ENCODE measurements at places on chromosomes 5 and 9.

DNA sequence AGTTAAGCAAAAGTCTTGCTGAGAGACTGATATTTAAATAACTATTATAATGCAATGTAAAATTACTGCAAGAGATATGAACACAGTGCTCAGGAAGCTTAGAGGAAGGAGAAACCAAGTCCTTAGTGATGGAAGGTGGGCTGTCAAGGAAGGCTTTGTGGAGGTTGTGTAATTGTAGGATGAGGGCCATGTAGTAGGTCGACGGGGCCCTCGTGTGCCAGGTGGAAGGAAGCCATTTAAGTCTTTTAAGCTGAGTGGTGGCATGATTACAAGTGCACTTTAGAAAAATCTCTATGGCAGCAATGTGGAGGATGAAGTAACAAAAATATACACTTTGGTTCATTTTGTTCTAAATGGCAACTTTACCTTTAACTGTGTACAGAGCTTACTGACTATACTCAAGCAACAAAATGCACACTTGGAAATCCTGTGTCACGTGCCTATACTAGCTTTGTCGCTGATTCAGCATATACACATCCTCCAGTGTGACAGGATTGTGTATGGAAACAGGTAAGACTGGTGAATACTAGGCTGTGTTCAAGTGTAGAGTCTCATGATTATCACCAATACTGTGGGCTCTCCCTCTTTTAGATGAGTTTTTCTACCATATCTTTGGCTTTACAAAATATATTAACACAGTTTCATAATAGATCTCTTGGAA is 78.6 kb downstream of the TMC1 start:
- DNase-seq = no peak

- no peak for DNase-seq
Measured at GRCh38 chr9:125561509-125562148, 145.4 kb downstream of the MAPKAP1 start.

DNA sequence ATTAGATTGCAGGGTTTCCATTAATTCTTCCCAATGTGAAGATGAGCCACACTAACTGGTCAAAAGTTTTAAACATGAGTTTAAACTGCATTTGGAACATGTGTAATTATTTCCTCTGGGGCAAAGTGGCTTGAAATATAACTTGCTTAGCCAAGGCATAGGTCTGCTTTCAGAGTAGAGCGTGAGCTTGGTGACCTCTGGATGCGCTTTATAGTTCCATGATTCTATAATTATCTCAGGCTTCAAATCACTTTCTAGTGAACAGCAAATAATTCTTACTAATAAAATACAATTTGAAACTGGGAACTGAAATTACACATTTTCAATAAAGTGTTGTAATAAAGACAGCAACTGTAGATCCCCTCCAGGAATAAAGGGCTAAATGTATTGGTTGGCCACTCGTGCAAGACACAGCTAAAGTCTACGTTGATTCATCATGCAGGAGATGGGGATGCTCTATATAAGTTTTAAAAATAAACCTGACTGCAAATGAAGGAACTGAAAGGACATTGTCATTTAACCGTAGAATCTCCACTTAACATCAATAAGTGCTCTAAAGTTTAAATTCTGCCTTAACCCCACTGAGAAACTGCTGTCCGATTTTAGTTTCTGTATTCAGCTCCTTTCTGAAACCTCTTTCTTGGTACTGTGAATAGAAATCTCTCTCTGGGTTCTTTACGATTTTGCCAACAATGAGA is 460.0 kb downstream of the PSAT1 start:
- no peak for DNase-seq

- no peak for DNase-seq
Measured at GRCh38 chr9:111613436-111614040, 14.1 kb upstream of the PTGR1 start.

- DNase-seq = no peak
Measured at GRCh38 chr9:16241231-16241630, 629.2 kb downstream of the BNC2 start.

DNA sequence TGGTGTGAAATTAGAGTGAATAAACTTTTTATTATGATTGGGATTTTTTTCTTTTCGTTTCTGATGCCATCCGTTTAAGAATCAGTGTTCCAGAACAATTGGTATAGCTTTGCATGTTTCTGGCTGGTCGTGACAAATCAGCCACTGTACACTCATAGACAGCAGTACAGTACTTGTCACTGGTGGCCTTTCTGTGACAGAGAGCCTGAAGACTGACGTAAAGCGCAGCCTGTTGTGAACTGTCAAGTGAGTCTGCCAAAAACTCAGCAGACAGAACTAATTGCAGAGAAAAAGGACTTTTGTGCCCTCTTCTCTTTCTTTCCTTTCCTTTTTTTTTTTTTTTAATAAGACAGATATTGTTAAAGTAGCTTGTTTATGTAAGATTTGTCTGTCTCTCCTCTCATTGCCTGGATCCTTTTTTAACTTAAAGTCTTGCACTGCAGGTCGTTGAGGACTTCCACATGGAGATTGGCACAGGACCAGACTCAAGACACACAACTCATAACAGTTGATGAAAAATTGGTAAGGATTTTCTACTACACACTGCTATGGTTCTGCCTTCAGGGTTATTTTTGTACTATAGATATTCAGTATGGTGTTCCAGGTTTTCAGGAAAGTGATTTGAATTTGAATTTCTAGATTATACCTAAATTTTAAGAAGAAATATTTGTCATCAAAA is 42.7 kb downstream of the NDUFS4 start:
- no peak for DNase-seq

GRCh38 chr5:133296624-133297023 is 244.8 kb downstream of the HSPA4 start:
- DNase-seq = no peak

- DNase-seq = no peak
Measured at GRCh38 chr5:87404359-87404758, 8.4 kb downstream of the CCNH start.

- DNase-seq = no peak
Measured at GRCh38 chr5:38434966-38435705, 121.3 kb downstream of the LIFR start.

Data from pancreas (tissue), 10 donors.